SHP77 treated with DMSO at 0.1 percent for 48 hours (cell line): ENCODE measurements at places on chromosomes 2 and 18.

DNA sequence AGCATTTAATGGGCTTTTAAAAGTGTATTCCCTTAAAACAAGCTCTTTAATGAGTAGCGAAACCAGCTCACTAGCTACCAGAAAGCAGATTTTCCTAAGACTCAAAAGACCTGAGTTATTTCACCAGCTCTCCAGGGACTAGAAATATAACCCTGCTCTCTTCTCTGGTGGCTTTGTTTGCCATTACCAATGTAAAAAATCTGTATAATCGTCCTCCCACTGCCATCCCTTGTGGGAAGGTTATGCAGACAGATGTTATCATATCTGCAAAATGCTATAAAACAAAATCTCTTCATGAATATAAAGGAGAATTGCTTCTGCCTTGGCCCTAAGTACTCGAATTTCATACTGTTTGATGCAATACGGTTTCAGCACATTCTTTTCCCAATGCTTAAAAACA lies 335.2 kb downstream of the NUP35 start:
- no peak for DNase-seq

- DNase-seq, result no peak
Observed at GRCh38 chr2:35503738-35504199, 851.8 kb upstream of the CRIM1 start.

DNA sequence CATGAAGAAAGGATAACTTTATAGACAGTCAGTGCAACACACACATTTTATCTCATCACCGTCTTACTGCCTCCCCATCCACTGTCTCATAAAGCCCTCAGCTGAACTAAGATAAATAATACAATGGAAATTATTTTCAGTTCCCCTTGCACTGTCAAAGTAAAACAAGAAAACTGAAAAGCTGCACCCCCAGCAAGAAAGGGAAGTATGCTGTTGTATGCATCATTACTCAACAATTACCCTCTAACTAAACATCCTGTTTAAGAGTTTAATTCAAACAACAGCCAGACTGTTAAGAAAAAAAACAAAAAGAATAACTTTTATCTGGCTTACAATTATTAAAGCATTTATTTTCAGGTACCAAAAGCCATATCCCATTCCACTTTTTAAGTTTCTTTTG lies 25.0 kb downstream of the MPPE1 start:
- no peak for DNase-seq

DNA sequence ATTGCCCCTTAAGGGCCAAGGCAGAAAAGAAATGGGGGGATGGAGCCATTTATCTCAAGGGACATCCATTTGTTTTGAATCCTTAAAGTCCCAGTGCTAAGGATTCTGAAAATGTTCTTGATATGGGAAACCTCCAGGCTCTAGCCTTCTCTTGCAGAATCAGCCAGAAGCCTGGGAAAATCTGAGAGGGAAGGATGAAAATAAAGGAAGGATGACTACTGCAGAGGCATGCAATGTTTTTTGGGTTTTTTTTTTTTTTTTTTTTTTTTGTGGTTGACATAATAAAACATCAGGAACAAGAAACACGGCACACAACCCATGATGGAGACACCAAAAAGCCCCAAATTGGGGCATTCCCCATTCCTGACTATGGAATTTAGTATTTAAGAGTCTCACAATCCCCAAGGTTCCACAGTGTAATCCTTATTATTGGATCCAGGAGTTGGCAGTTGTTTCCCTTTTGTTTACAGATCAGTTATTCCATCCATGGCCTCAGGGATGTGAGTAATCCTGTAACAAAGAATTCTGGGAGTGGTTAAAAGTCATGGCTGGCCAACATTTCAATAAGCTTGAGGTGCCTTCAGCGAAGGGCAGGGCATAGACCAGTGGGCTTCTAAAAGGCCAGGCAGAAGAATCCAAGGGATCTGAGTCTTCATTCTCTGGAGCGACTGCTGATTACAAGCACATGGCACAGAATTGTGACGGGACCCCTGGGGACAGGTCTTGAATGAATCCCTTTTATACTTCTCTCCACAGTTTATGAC lies 337.5 kb downstream of the GULP1 start:
- DNase-seq, result no peak

DNA sequence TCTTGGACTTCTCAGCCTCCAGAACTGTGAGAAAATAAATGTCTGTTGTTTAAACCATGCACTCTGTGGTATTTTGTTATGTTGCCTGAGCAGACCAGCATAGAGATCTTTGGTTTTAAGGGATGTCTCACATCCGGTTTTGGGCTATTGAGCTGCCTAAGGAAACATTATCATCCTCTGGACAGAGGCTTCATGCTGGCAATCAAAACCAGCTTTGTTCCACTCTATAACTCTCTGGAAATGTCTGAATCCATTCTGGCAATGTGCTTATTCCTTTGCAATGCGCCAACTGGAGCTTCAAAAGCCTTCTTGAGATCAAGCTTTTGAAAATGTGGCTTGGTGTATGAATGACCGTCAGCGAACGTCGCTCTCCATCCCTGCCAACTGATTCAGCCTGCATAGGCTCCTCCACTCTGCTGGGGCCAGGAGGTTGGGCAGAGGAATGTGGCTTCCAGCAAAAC lies 183.6 kb upstream of the MGAT5 start:
- no peak for DNase-seq

DNA sequence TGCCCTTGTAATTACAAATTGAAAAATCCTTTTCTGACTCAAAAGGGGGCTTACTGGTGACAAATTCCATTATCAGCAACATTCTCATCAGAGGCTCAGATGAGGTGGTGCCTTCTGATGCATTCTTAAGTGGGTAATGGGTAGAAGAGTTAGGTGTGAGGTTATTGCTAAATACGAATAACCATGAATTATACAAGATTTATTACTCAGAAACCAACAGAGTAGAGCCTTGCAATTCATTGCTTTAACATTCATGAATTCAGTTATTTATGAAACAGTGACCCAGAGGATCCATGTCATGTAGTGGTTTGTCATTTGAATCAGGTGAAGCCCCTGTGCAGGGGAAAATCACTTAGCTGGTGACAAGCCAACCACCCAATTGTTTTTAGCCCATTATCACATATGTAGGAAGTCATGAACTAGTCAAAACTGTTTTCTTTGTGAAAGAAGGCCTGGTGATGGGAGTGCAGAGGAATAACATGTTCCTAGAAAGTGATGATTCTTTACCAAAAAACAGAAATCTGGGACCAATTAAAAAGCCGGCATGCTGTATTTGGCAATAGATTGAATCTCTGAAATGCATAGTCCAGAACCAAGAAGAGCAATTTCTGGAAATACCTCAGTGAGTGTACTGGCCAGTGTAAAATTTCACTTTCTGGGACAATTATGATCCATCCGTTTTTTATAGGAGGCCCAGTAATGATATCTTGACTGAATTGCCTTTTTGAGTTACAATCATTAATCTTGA lies 70.2 kb downstream of the CRIM1 start:
- DNase-seq, result no peak

DNA sequence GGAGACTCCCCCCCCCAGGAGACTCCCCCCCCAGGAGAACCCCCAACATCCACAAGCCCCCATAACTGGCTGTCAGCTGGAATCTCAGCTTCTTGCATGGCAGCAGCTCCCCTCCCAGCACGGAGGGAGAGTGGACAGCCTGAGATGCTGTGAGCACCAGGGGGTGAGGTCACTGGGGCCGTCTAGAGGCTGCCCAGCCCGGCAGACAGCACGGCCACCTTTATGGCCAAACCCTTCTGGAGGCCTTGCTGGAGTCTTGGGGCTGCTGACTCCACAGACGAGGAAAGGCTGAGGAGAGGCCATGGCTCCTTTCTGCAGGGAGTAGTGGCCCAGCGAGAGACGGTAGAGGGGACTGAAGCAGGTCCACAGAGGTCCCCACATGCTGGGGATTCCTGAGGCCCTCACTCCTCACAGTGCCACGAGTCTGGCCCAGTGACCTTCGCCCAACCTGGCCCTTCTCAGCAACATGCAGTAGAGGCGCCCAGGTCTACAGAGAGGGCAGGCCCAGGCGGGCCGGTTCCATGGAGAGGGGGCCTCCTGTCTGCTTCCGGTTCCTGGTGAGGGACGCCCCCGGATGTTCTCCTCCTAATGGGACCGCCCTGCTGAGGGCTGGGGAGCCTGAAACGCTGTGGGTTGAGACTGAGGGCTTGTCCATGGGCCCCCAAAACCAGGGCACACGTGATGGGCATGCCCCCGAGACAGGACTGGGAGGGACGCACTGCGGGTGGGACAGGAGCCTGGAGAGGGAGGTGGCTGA lies 122.6 kb upstream of the CTDP1 start:
- DNase-seq, result no peak

- DNase-seq, result peak; percentile 8
Observed at GRCh38 chr2:80073134-80073561, 231.4 kb downstream of the LRRTM1 start.

DNA sequence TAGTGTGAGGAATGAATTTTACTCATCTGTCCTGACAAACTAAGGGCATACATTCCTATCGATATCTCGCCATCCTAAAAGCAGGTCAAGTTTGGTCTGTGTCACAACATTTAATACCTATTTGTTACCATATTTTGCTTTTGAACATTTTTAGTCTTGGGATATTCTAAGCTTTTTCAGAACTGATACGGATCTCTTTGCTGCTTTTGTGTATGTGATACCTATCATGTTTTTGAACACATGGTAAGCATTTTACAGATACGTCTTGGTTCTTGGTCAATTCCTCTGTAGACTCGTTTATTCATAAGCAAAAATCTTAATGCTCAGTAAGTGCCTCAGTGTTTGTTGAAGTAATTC lies 592 bp downstream of the ZNF397 start:
- no peak for DNase-seq

DNA sequence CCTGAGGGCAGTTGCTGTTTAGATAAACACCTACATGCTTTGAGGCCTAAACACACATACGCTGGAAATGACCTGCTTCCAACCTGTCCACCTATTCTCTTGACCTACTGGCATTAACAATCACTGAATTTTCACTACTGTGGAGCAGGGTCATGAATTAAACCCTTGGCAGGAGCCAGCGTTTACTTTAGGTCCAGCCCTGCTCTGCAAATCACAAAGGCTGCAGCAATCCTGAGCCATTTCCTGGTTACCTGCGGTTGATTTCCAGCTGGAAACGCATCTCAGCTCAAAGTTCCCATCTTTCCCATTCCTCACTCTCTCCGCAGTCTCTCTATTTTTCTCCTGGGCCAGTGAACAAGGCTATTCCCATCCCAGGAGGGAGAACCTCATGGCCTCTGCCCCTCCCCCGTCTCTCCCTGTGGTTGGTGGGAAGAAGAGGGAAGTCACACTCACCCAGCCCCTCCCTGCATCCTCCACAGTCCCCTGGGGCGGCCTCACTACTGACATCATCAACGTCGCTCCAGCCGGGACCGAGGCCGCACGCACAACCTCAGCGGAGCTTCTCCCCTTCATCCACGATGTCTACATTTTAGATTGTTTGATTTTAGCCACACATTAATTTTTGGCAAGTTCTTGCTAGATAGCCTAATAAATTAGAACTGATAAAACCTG lies 84.5 kb upstream of the SNTG2 start:
- DNase-seq, result no peak

- no peak for DNase-seq
Observed at GRCh38 chr18:47251289-47252120, at the start of gene SKOR2. Gene SKOR2 (minus strand): TSS chr18:47251660. CDS start chr18:47249183, 2,477 bp downstream.

- DNase-seq, result no peak
Observed at GRCh38 chr2:186379052-186379451, 107.0 kb upstream of the ZC3H15 start.

DNA sequence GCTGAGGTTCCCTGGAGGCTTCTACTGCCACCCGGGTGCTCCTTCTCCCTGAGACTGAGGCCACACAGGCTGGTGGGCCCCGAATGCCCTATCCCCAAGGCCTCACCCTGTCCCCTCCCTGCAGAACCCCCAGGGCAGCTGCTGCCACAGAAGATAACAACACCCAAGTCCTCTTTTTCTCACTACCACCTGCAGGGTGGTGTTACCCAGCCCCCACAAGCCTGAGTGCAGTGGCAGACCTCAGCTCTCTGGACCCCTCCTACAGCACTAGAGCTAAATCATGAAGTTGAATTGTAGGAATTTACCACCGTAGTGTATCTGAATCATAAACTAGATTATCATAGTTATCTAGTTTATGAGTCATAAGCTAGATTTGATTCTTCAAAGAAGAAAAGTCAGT lies 7.3 kb upstream of the CENPA start:
- no peak for DNase-seq

DNA sequence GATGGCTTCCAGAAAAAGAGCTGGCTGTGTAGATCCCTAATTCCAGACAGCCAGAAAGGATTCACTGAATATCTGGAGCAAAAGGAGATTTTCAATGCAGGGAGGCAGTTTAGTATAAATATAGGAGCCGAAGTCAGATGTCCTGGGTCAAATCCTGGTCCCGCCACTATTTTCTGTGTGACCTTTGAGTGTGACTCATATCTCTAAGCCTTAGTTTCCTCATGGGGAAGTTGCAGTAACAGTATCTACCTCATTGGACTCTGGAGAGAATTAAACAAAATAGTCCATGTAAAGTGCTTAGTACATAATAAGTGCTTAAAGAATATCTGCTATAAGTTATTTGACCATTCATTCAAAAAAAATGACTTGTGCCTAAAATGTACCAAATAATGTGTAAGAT lies 52.1 kb upstream of the ITGA6 start:
- no peak for DNase-seq

GRCh38 chr18:58570360-58571064 lies 58.4 kb downstream of the ALPK2 start:
- no peak for DNase-seq

DNA sequence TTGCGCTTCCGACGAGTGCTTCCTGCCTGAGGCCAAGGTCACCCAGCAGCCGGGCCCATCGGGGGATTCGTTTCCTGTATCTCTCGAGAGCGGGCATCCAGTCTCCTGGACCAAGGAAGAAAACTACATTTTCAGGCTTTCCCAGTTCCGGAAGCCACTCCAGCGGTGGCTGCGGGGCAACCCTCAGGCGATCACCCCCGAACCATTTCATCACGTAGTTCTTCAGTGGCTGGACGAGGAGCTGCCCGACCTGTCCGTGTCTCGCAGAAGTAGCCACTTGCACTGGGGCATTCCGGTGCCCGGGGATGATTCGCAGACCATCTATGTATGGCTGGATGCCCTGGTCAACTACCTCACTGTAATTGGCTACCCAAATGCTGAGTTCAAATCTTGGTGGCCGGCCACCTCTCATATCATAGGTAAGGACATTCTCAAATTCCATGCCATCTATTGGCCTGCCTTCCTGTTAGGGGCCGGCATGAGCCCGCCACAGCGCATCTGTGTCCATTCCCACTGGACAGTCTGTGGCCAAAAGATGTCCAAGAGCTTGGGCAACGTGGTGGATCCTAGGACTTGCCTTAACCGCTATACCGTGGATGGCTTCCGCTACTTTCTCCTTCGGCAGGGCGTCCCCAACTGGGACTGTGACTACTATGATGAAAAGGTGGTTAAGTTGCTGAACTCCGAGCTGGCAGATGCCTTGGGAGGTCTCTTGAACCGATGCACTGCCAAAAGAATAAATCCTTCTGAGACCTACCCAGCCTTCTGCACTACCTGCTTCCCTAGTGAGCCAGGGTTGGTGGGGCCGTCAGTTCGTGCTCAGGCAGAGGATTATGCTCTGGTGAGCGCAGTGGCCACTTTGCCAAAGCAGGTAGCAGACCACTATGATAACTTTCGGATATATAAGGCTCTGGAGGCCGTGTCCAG lies 1.0 kb downstream of the MARS2 start:
- no peak for DNase-seq

GRCh38 chr2:42138163-42139015 lies 30.8 kb upstream of the EML4 start:
- DNase-seq, result no peak
